ELR (cell line): ENCODE measurements at places on chromosomes 3 and 15.

DNA sequence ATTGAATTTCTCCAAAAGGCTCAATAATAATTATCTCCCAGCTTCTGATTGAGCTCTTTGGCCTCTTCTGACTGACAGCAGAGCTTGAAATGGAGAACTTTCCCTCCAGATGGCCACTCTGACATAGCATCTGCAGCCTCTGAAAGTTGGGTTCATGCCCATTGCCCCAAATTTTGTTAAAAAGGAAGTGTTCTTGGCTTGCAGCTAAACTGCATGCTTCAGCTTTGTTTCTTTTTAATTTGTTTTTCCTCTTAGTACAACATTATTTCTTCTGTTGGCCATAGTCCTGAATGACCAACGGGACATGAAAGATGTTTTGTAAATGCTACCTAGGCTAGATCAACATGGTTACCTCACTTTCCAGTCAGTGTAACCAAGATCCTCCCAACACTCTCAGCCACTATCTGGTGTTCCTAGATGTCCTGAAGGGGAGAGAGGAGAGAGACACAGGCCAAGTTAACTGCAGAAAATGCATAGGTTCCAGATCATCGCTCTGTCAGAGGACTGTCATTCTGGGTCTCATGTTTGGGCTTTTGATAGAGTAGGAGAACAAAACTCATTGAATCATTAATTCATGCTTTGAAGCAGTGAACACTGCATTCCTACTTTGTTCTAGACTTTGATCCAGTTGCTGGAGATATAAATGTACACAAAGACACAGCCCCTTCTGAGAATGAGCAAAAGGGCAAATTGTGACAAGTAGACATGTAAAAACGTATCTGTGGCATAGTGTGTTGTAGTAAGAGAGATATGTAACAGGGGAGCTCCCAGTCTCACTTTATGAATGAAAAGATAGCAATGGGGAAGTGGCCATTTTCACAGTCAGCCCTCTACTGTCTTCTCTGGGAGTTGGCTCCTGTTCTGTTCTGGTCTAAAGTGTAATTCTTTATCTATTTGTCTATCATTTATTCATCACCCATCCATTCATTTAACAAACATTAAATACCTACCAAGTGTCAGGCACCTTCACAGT, 156.2 kb downstream of the ZNF621 start:
- DNase-seq, result no peak

DNA sequence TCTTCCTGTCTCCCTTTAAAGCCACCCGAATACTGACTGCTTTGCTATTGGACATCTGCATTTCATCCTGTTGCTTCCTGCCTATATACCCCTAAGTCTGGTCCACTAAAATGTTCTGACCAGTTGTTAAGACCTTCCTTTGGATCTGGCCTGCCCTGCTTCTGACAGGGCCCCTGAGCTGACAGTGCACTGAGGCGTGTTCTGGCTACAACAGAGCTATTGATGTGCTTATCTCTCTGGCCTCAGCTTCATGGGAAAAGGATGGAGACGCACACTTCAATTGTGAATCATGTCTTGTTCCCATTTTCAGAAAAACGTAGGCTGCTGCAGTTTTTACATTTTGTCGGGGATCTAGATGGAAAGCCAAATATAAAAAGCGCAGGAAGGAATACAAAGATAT, 7.1 kb upstream of the P3H2 start:
- no peak for DNase-seq

- DNase-seq, result no peak
Observed at GRCh38 chr3:152039887-152040286, 166.4 kb downstream of the SUCNR1 start.

DNA sequence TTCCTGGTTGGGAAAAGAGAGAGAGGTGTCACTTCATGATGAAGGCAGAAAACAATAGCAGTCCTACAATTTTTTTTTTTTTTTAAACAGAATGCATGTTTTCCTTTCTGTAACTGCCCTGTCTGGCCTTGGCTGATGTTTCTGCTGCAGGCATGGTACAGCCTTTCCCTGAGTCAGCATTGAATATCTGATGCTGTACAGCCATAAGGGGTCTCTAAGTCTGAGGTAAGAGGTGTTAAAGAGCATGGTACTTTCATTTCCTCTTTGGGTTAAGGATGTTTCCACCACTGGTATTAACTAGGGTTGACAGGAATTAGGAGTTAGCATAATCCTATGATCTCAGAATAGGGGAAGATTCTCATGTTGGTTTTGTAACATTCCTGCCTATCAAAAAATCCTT, 147.4 kb downstream of the CHST2 start:
- DNase-seq, result no peak

GRCh38 chr3:67192466-67192865, 194.4 kb downstream of the KBTBD8 start:
- no peak for DNase-seq

GRCh38 chr15:31160740-31161495, 59.4 kb upstream of the TRPM1 start:
- DNase-seq, result no peak

DNA sequence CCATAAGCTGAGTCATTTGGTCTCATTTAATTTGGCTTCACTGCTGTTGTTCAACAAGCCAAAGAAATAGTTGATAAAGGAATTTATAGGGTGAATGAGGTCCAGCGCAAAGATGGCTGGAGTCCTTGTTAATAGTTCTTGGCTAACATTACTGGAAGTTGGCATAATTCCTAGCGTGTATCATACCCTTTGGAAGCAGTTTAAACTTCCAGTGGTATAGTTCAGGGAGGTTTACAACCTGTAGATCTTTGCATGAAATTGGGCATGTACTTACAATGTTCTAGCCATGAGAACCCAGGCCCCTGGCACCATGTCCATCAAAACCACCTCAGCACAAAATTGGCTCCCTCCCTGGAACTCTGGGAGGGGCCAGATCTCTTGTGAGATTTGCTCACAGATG, 380.8 kb downstream of the LRTM1 start:
- no peak for DNase-seq

DNA sequence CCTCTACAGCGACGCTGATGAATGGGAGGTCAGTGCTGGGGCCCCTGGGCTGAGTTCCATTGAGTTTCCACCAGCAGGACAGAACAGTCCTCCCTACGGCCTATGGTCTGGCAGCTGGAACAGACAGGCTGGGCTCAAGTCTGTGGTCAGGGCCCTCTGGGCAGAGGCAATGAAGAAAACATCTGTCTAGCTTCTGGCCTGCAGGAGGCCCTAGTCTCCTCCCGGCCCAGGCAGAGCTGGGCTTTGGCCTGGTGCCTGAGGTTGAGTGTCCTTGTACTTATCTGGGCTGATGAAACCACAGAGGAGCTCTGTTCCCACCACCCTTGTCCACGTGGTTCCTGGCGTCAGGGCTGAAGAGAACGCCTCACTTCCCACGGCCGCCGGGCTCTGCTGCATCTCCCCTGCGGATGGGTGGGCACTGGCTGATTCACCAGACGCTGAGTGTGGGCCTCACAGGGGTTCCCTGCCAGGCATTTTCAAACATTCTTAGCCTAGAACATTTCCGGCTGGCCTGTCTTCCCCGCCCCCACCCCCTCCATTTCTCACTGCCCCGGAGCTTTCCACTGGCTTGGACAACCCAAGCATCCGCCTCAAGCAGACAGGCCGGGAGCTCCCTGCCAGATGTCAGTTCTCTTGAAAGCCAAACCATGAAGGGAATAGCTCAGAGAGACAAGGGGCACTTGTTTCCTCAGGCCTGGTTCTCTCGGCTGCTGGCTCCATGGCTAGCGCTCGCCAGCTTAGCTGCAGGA, 20.3 kb downstream of the PPCDC start:
- peak; percentile 97 for DNase-seq

- DNase-seq, result no peak
Observed at GRCh38 chr3:141386611-141387111, 18.4 kb downstream of the ZBTB38 start.

- no peak for DNase-seq
Observed at GRCh38 chr15:59222906-59223550, 16.4 kb downstream of the LDHAL6B start.

DNA sequence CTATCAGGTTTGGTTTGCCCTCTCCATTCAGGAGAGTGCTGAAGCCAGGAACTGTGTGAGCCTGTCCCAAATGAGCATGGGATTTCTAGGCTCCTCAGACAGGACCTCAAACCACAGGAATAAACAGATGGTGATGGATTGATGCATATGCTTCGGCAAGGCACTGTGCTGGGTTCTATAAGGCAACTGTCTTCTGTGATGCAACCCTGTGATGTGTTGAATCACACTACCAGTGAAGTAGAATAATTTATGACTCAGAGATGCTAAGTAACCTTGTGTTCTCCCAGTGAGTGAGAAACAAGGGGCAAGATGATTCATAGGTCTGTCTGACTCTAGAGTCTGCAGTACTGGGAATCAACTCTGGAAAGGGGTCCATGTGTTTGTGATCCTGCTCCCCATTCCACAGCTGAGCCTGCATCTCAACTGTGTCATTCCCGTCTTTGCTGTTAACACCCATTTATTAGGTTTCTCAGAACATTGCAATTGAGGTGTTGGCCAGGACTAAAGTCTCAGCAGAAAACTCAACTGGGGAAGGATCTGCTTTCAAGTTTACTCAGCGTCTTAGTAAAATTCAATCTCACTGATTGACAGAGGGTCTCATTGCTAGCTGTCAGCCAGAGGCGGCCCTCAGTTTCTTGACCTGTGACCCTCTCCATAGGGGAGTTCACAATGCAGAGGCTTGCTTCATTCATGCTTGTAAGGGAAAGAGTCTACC, 510.1 kb upstream of the CFAP20DC start:
- DNase-seq, result peak; percentile 64
